ENCODE measurements at places on chromosomes 3 and 15.

- no peak for DNase-seq
These were observed 69.1 kb upstream of the TAMM41 start for GRCh38 chr3:11915621-11916424.

GRCh38 chr15:68489421-68489820 lies 57.5 kb upstream of the ITGA11 start:
- DNase-seq: no peak

- no peak for DNase-seq
These were observed 27.1 kb downstream of the TBC1D2B start for GRCh38 chr15:78050441-78050809.

DNA sequence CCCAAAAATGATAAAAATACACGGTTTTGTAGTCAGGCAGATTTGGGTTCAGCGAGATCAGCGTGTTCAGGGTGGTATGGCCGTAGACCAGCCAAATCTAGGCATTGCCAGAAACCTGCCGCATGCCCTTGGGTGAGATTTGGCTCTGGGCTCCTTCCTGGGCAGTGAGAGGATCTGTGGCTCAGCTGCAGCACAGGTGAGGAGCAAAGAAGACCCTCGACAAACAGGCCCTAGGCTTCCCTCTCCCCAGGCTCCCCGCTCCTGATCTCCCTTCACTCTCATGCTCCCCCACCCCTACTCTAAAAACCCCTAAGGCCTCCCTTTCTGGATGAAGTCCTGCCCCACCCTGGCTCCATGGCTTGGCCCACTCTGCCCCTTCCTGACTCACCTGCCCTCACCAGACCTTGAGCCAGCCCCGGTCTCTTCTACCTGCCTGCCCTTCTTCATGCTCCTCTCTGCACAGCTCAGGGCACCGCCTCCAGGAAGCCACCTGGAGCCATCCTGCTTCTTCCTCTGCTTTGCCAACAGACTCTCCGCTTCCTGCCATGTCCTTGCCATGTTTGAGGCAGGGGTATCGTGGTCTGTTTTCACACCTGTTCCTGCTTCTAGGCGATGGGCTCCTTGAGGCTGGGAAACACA lies 88.1 kb downstream of the CORO2B start:
- DNase-seq: no peak

GRCh38 chr3:164879201-164879600 lies 199.1 kb downstream of the SI start:
- no peak for DNase-seq

GRCh38 chr3:52238193-52238760 lies 681 bp downstream of the TWF2 start:
- no peak for DNase-seq

DNA sequence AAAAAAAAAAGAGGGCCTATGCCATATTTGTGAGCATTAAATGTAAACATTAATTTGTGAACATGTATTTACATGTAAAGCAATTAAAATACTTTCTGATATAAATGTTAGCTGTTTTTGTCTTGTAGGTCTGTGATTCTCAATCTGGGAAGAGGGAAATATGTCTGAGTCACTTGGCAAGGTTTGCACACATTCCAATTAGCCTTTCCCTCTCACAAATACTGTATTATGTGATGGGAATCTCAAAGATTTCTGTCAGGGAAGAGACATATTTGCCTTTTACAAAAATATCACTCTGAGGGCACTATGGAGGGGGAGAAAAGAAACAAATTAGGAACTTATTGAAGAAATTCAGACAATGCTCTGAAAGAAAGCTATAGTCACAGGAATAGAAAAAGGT lies 483.6 kb downstream of the GBE1 start:
- no peak for DNase-seq

DNA sequence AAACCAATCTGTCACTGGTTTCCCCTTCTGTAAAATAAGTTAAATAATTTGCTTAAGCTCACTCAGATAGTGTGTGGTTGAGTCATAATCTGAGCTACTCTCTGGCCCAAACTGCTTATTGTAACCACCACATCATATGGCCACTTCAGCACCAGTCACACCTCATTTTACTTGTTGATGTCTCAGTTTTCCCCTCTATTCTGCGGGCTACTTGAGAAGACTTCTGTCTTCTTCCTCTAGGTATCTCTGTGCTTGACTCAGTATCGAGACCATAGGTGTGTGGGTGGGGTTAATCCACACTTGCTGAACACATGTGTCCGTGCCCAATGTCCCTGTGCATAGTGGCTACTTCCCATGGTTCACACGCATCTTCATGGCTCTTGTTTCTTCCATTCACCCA lies 32.9 kb downstream of the CRYGS start:
- no peak for DNase-seq

- no peak for DNase-seq
These were observed 9.1 kb downstream of the BCL2L10 start for GRCh38 chr15:52103217-52104207.

DNA sequence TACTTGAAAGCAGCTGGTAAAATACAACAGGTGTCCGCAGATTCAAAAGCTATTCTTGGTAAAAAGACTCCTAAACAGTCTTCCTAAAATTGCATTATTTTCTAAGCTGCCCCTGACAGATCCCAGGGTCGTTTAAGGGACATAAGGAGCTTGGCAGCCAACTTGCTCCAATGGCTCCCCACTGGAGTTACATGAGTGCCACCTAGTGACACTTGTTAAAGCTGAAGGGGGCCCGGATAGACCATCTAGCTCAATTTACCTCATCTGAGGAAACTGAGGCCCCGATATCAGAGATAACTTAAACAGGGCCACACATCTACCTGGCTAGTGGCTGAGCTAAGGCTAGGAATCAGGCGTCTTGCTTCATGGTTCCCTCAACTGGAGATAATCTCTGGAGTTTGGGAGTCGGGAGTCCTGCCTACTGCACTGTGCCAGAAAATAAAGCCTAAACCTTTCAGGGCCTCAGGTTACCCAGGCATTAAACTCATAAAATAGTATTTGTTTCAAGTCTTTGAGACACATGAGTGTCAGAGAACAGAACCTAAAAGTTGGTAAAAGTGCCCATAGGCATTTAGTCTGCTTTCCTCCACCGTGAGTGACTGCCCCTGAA lies 6.5 kb upstream of the TBC1D23 start:
- DNase-seq: no peak

DNA sequence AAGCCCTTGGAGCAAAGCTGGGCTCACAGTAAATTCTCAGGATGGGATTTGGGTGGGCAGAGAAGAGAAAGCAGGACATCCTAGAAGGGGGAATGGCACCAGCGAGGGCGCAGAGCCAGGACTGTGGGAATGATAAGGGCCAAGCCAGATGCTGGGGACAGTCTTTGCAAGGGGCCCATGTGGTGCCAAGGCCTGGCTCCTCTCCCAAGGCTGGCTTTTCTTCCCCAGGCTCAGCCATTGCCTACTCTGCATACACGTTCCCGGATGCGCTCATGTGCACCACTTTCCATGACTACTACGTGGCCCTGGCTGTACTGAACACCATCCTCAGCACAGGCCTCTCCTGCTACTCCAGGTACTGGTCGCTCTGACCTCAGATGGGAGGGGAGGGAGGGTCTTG lies 24.7 kb upstream of the KIF23 start:
- no peak for DNase-seq

DNA sequence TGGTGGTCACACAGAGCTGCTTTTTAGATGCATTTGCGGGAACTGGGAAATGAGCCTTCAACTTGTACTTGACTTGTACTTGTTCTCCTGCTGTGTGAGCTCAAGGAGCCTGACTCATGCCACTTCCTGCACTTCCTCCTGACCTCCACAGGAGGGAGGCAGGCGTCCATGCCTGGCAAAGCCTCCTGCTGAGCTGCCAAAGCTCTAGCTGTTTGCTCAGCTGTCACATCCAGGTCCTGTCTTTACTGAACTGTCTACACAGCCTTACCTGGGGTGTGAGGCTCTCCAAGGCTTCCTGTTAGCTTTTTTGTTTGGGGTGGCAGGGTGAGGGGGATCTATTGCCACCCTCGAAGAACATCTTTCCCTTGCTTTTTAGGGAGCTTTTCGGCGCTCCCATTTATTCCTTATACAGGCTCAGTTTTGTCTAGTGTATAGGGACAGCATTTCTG lies 6.4 kb downstream of the THPO start:
- DNase-seq: peak; percentile 29

DNA sequence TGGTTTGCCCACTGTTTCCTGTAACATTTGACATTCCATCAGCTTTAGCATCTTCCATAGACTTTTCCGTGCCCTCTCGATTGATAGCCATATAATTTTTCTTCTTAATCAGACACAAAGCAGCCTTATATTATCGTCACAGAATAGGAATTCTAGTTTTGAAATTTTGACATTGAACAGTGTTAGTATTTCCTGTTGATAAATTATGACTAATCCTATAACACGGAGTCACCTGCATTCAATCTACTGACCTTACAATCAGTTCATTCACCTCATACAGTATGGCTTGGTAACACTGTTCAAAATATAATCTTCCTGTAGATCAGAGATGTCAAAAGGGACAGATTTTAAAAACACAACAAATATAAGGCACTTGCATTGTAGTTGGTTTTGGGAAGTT lies 423.7 kb downstream of the C3orf38 start:
- no peak for DNase-seq

DNA sequence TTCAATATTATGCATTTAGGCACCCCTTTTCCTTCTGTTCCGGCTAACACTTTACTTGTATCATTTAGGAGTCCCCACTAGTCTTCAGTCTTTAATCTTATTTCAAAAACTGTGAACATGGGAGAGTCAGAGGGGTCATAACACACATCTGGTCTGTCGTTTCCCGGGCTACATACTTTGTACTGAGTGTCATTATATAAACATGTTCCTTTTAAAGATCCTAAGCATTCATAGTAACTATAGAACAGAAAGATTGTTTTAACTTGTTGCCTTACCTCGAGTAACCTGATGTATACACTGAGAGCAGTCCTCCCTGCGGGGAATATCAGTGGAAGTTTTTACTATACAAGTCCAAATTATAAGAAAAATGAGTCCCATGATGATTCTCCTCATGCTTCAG lies 78.2 kb upstream of the VEPH1 start:
- no peak for DNase-seq

GRCh38 chr15:80268101-80268500 lies 16.1 kb upstream of the CTXND1 start:
- no peak for DNase-seq

- DNase-seq: no peak
These were observed 57.5 kb downstream of the RBPMS2 start for GRCh38 chr15:64717735-64718495.

GRCh38 chr3:135487261-135487660 lies 478.3 kb upstream of the PPP2R3A start:
- no peak for DNase-seq

GRCh38 chr3:127951276-127951675 lies 36.2 kb downstream of the KBTBD12 start:
- no peak for DNase-seq

DNA sequence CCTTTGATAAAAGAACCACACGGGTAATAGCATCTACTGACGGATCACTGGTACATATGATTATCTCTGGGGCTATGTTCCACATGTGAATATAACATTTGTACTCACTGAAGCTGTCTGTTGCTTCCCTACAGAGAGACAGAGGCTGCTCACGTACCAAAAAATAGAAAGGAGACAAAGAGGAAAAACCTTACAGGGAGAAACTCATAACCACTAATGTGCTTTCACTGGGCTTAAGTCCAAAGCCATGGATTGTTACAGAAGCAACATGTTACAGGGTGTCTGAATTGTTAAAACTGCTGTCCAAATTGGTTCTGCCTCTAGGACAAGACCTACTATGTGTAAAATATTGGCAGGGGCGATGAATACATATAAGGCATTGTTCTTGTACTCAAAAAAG lies 311.9 kb downstream of the FOXP1 start:
- DNase-seq: no peak

- DNase-seq: no peak
These were observed 8.2 kb upstream of the ZNF660 start for GRCh38 chr3:44576613-44577012.

DNA sequence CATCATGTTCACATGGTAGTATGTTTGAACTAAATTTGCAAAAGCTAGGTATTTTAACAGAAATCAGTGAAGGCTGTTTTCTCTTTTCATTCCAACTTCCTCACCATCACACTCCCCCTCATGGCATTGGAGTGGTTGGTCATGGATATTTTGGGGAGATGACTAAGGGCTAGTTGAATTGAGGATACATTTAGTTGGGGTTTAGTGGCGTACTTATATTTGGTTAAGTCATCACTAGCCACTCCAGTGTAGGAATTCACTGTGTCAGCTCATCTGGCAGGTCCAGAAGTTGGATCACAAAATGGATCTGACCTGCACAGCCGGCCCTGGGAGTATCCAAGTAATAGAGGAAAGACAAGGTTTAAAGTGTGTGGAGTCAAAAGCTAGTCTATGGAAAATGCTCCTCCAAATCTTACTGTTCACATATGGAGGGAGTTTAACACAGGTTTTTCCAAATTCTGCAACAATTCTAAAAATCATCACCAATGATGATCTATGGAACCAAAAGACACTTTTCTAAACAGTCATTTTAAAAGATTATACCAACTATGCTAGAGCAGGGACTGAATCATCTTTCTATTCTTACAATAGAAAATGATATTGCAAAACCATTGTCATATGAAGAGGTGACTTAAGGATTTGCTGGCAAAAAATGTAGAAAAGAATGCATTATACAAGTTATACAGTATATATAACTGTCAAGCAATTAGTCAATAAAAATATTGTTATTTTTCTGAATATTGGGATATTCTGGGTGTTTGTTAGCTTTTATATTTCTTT lies 247.8 kb upstream of the PEX5L start:
- no peak for DNase-seq

DNA sequence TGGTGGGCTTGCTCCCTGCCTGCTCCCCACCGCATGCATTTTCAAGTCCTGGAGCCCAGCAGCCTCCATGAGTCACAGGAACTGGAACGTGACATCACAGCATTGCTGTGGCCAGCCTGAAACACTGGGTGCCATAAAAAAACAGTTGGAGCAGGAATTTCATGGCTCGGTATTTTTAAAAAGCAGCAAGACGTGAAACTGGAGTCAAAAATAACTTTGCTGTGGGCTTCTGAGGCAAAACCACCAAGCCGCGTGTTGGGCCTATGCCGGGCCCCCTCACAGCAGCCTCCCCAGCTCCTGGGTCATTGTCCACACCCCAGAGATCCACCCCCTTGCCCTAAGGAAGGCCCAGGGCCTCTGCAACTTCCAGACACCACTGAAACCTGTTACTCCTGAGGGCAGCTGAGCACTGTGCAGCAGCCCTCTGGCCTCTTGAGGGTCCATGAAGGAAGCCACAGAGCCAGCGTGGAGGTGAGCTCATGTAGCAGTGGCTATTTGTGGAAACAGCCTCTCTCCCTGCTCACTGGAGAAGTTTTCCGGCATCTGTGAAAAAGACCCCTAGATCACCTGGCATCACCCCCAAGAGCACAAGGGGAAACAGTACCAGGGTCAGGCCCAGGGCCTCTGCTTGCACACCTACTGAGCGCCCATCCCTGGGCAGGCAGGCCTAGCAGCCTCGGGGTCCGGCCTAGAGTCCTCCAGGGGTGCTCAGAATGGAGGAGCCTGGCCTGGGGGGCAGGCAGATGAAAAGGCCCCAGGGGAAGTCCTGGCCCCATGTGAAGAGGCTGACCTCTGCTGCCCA lies 34.0 kb upstream of the DUSP7 start:
- DNase-seq: no peak

- DNase-seq: no peak
These were observed 135.6 kb downstream of the ADAMTS9 start for GRCh38 chr3:64552160-64552559.
